CD8-positive, alpha-beta memory T cell (primary cell): ENCODE measurements at places on chromosomes 2 and 18. TPM values are rescaled to one million over a fixed set of nuclear protein-coding genes. Genes with fewer than 3 reads are reported as not detected.

Gene SAG
- not detected for total RNA-seq

- DNase-seq = no peak
These were observed 488.0 kb downstream of the CBLN2 start for GRCh38 chr18:72056171-72056570.

Gene GPR39
- not detected for total RNA-seq

DNA sequence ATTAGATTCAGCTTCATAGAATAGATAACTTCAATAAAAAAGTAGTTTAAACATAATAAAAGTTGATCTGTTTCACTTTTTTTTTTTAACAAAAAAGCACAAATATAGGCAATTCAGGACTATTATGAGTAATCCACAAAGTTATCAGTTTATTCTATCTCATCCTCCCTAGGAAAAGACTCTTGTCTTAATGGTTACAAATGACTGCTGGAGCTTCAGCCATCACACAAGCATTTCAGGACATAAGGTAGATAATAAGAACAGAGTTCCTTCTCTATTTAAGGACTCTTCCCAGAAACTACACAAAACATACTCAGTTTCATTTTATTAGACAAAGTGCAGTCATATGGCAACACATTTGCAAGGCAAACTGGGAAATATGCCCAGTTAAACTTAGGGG is 357.6 kb upstream of the SETBP1 start:
- DNase-seq = no peak

DNA sequence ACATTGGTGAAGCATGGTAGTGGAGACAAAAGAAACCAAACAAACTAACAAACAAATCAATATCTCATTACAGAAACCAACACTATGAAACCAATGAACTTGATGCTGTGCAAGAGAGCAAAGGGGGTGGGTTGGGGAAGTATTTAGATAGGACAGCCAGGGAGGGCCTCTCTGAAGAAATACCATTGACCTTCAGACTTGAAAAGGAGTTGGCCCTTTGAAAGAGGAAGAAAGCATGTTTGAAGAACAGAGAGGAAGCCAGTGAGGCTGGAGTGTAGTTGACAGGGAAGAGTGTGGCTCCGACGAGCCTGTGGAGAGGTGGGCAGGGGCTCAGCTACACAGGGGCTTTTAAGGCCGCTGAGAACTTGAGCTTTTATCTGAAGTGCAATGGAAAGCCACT is 151.0 kb upstream of the GATA6 start:
- DNase-seq = no peak

DNA sequence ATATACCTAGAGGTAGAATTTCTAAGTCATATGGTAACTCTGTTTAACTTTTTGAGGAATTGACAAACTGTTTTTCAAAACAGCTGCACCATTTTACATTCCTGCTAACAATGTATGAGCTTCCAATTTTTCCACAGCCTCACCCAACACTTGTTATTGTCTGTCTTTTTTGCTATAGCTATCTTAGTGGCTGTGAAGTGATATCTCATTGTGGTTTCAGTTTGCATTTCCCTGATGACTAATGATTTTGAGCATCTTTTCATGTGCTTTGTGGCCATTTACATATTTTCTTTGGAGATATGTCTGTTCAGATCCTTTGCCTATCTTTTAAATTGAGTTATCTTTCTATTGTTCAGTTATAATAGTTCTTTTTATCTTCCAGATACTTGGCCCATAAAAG is 273.8 kb downstream of the AGPS start:
- no peak for DNase-seq

Gene KCNE4
- total RNA-seq = not detected

DNA sequence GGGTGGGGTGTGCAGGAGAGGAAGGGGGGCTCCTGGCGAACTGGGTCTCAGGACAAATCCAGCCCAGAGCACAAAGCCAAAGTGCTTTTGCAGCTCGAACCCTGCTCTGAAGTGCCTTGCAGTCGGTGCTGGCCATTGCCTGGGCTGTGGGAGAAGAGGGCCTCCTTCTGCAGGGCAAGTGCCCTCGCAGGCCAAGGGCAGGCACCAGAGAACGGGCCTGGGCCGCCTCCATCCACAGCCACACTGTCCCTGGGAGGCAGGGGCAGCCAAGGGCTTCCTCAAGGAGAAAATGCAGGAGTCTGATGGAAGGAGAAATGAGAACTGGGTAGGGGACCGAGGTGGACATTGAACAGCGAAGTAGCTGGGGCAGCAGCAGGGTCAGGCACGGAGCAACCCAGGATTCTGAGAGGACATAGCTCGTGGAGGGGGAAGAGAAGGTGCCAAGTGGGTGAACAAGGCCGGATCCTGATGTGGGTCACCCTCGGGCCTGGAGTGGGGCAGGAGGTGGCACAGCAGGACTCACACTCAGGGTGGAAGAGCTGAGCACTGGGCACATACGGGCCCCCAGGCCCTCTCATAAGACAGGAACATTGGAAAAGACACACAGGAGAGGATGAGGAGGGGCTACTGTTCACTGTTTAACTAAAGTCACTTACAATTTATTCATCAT is 312.8 kb upstream of the SALL3 start:
- DNase-seq = no peak

DNA sequence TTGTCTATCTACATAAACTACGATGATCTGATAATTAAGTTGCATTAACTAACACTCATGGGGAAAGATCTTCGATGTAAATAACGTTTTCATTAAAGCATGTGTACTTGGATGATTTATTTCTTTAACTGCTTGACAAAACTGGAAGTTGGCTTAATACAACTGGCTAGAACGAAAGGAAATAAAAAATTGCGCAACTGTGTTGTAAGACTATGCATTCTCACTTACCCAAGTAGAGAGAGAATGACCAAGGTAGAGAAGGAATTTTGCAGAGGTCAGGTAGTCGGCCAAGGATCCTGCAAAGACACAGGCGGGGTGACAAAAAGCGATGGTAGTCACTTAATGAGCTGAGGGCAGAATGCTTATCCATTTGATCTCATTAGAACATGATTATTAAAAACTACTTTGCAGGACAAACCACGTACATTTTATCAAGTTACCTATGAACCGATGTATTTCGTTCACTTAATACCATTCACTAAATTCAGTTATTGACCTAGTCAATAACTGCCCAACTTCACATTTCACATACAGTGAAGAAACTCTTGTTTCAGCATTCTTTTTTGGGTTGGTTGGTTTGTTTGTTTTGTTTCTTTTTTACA is 900 bp downstream of the SLC40A1 start:
- DNase-seq = no peak

Gene PCARE
- not detected for total RNA-seq

Gene UGT1A4
- total RNA-seq = not detected

GRCh38 chr2:114218383-114218782 is 224.1 kb upstream of the DPP10 start:
- DNase-seq = no peak

- no peak for DNase-seq
These were observed 39.6 kb upstream of the PAX3 start for GRCh38 chr2:222338374-222338773.

Gene ALPG
- total RNA-seq = not detected

- no peak for DNase-seq
These were observed 213.5 kb downstream of the KIAA1328 start for GRCh38 chr18:37042381-37042780.

Gene FAM124B
- total RNA-seq = not detected

Gene TMEM200C
- not detected for total RNA-seq

DNA sequence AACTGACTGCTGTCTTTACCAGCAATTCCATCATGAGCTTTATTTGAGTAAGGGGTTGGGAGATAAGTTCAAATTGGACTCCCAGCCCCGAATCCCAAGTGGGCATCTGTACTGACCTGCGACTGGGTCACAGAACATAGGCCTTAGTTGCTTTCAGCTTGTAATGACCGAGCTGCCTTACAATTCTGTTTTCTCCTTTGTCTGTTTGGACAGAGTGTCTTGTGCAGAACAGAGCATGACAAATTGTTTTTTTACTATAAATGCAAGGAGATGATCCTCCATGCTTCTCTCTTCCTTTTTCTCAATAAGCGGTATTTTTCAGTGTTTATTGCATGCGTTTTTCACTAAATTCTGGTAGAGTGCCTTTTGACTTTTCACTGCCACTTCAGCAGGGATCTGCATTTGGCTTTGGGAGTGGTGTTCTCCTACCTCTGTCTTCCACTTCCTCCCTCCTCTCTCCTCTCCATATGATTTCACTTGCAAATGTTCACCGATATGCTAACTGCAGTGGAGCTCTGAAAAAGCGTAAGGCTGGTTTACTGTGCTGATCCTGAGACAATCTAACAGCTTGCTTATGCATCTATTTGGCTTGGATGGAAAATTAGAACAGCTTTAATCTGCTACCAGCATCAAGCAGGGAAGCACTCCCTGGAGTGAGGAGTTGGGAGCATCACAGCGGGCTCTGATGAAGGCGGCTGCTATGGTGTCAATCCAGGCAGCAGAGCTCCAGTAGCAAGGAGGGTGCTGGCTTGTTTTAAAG is 158.8 kb upstream of the SMIM21 start:
- DNase-seq = no peak

GRCh38 chr2:115549611-115550130 is 1107.2 kb downstream of the DPP10 start:
- DNase-seq = no peak

DNA sequence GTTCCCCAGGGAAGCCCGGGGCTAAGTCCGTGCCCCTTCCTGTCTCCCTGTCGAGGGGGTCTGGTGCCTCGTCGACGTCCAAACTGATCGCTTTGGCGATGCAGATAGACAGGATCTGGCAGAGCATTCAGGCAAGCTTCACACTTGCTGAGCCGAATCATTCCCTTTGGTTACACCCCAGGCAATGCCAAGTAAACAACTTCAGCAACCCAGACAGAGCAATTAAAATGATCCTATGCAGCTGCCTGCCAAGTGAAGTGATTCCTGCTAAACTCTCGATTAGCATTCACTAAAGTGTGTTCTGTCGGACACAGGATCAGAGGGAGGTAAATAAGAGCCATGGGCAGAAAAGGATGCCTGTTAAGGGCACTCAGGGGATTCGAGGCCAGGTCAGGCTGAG is 108.2 kb upstream of the RAB12 start:
- no peak for DNase-seq

DNA sequence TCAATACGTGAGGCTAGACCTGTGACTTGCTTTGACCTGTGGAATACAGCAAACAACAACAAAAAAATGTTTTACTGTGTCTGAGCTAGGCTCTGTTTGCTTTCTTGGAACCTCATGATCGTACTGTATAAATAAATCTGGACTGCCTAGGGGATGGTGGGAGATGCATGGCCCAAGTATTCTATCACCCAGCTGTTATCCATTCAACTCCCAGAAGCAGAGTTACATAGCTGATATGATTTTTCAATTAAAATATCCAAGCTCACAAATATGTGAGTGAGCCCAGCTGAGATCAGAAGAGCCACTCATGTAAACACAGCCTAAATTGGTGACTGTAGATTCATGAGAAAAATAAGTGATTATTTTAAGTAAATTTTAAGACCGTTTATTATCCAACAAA is 154.1 kb upstream of the THUMPD2 start:
- DNase-seq = no peak

- no peak for DNase-seq
These were observed 34.8 kb upstream of the IL1R1 start for GRCh38 chr2:102107741-102108070.

Gene FAHD2A
- 32.3 TPM for total RNA-seq

Gene PROM2
- total RNA-seq = 0.18 TPM

DNA sequence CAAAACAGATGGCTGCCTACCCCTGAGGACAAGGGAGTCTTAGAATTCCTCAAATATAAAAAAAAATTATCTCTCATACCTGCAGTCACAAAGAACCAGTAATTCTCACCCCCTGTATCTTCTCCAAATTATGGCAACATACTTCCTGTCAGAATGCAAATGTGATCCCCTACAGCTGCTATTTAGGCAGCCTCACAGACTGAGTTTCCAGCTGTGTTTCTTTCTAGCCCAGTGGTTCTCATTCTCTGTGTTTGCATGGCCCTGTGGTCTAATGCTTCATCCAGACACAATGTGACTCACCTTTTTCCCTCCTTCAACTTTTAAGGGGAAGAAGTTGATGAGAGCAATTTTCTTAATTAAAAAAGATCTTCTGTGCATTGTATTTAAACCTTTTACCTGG is 726.3 kb downstream of the TSN start:
- DNase-seq = no peak

Gene TFPI
- total RNA-seq = not detected

GRCh38 chr2:123036300-123036699 is 988.8 kb upstream of the CNTNAP5 start:
- DNase-seq = no peak

DNA sequence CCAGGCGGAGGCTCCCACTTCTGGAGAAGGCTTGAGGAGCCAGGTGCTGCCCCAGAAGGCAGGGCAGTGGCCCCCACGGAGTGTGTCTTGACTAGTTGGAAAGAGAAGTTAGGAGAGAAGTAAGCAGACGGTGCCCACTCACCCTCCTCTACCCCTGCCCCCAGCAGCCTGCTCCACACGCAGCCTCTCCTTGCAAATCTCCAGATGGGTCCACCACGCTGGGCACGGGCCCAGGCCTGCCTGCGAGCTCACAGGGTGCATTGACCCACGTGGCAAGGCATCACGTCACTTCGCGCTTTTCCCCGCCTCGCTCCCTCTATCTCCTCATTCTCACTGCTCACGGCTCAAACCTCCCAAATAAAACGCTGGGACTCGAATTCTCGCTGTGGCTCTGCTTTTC is 71.8 kb upstream of the RAB12 start:
- no peak for DNase-seq

Gene ZNF2
- 5.3 TPM for total RNA-seq

Gene CCDC141
- total RNA-seq = 2.1 TPM

DNA sequence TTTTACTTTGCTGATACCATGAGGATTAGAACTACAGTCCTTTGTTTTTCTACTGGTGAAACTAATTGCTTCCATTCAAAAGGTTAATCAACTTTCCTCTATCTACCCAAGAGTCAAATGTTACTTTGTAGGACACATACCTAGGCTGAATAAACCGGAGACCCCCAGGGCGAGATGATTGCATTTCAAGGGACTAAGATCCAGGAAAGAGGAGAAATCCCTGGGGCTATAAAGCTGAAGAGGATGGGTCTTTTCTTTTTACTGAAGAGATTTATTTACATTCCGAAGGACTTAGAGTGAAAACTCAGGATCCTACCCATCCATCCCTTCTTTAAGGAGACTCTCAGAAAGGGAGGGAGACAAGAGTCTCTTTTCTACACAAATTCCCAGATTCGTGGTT is 331.9 kb downstream of the CDH19 start:
- no peak for DNase-seq

Gene FBXO36
- total RNA-seq = 0.74 TPM
